A673 (cell line): ENCODE measurements at places on chromosomes 16 and 17. TPM values are rescaled to one million over a fixed set of nuclear protein-coding genes. Genes with fewer than 3 reads are reported as not detected.

The HBA1 gene
- 5.9 and 9.5 TPM in 2 replicates for total RNA-seq

The TEKT5 gene
- total RNA-seq, result not detected in 2 replicates

DNA sequence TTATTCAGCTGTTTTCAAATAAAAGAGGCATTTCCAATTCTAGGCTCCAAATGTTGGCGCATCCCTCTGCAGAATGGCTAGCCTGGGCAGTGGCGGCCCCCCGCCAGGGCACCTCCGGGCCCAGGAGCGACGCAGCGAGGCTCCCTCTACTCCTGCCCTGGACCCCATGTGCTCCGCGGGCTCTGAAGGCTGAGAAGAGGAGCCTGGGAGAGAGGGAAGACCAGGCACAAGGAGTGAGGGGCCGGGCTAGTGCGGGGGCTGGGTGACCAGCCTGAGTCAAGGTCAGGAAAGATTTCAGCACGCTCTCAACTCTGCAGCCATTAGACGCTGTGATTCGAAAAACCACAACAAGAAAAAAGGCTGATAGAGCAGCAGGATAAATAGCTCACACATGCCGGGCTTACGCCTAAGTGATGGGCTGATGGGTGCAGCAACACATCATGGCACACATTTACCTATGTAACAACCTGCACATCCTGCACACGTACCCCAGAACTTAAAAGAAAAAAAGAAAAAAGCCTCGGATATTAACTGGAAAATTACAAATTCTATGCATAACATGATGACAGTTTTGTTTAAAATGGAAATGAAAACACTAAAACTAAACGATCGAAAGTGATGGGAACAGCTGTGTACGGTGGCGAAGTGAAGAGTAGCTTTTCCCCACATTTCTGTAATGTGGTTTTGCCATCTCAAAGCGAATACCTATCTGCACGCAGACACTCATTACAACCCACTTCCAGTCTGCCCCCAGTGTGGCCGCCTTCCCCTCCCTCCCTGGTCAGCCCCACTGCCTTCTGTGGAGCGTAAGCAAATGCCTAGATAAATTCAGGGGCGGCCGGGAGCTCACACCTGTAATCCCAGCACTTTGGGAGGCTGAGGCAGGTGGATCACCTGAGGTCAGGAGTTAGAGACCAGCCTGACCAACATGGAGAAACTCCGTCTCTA is 44.4 kb downstream of the MAP1LC3B start:
- no peak overlapping the region for H3K4me3 ChIP-seq
- no peaks in the 10 kb centered on the region for H3K36me3 ChIP-seq
- DNase-seq, result no peak
- no peaks in the 10 kb centered on the region for H3K27me3 ChIP-seq
- H3K27ac ChIP-seq, result peak overlapping the region; percentile 38

DNA sequence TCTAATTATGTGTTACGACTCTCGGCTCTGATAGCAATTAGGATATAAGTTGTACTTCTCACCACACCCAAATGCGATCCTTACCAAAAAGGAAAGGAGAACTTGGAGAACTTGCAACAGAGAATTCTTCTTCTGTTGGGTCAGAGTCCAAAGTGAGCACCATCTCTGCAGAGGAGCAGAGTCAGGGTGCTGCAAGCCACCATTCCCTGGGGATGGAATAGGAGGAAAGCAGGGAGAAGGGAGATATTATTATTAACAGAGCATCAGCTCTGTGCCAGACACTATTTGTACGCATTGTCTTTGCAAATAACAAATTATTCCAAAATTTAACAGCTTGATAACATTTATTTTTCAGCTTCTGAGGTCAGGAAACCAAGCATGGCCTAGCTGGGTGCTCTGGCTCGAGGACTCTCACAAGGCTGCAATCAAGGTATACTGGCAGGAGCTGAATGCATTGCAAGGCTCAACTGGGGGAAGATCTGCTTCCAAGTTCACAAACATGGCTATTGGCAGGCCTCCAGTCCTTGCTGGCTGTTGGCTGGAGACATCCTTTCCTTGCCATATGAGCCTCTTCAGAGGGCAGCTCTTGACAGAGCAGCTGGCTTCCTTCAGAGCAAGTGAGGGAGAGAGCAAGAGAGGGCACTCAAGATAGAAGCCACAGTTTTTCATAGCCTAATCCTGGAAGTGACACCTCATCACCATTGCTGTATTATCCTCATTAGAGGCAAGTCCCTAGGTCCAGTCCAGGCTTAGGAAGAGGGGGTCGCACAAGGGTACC is 296.2 kb upstream of the CDH5 start:
- no peak overlapping the region for H3K4me3 ChIP-seq
- DNase-seq, result peak; percentile 34
- H3K36me3 ChIP-seq, result no peaks in the 10 kb centered on the region

The CMTM4 gene
- total RNA-seq, result 30.3 and 37.7 TPM in 2 replicates

GRCh38 chr17:78897664-78898047 is 5.3 kb downstream of the CEP295NL start:
- no peaks in the 10 kb centered on the region for H3K27me3 ChIP-seq
- no peaks in the 10 kb centered on the region for H3K36me3 ChIP-seq
- no peaks in the 10 kb centered on the region for H3K4me1 ChIP-seq
- H3K27ac ChIP-seq, result no peak overlapping the region
- DNase-seq, result no peak

DNA sequence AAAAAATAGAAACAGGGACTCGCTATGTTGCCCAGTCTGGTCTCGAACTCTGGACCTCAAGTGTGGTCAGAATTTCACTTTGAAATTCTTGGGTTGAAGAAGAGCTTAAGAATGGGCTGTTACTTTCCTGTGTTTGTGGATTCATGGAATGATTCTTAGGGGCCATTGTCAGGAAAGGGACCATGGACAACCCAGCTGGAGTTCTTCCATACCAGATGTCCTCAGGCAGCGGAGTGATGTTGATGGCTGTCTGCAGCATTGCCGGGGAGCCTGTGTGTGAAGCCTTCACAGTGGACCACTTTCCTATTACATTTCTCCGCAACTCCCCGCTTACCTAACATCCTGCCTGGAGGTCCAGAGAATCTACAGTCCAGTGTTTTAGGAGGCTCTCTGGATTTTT is 145.9 kb downstream of the CLEC16A start:
- H3K4me1 ChIP-seq, result peaks cover 9% of the 10 kb centered on the region
- H3K36me3 ChIP-seq, result no peaks in the 10 kb centered on the region
- H3K4me3 ChIP-seq, result no peak overlapping the region
- H3K27me3 ChIP-seq, result no peaks in the 10 kb centered on the region
- no peak overlapping the region for H3K27ac ChIP-seq
- DNase-seq, result no peak

GRCh38 chr17:79968116-79968515 is 67.6 kb downstream of the TBC1D16 start:
- no peaks in the 10 kb centered on the region for H3K36me3 ChIP-seq
- H3K4me3 ChIP-seq, result no peak overlapping the region
- H3K4me1 ChIP-seq, result peaks cover 13% of the 10 kb centered on the region
- DNase-seq, result peak; percentile 42
- no peak overlapping the region for H3K27ac ChIP-seq

GRCh38 chr16:80788027-80788426 is 16.4 kb downstream of the CDYL2 start:
- no peak overlapping the region for H3K4me3 ChIP-seq
- no peak overlapping the region for H3K27ac ChIP-seq
- no peak for DNase-seq
- no peaks in the 10 kb centered on the region for H3K36me3 ChIP-seq

The SHBG gene
- 0.33 TPM in 1 of 2 replicates, not detected in the other for total RNA-seq

GRCh38 chr16:75762746-75763145 is 36.5 kb upstream of the CPHXL start:
- H3K4me3 ChIP-seq, result no peak overlapping the region
- no peak for DNase-seq
- no peaks in the 10 kb centered on the region for H3K27me3 ChIP-seq
- no peaks in the 10 kb centered on the region for H3K36me3 ChIP-seq
- no peaks in the 10 kb centered on the region for H3K4me1 ChIP-seq

DNA sequence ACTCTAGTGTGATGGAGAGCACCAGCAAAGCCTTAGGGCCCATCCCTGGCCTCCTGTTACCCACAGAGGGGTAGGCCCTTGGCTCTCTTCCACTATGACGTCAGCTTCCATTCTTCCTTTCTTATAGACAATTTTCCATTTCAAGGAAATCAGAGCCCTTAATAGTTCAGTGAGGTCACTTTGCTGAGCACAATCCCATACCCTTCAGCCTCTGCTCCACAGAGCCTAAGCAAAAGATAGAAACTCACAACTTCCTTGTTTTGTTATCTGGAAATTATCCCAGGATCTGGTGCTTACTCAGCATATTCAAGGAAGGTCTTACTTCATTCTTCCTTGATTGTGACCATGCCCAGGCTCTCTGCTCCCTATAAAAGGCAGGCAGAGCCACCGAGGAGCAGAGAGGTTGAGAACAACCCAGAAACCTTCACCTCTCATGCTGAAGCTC is at the start of gene CCL8:
TSS of gene CCL8 (plus strand) at position 397 of the 445 bp plus-strand sequence. CDS start 67 bp downstream, outside the sequence.
- no peak within 1 kb of the TSS for H3K4me3 ChIP-seq
- no peaks in the 10 kb centered on the region for H3K4me1 ChIP-seq
- peaks cover 5% of the 10 kb centered on the region for H3K27me3 ChIP-seq

The ZPBP2 gene
- total RNA-seq, result not detected in 2 replicates
